Sigmoid colon (tissue), 7 donors: ENCODE measurements at places on chromosomes 3 and 15.

DNA sequence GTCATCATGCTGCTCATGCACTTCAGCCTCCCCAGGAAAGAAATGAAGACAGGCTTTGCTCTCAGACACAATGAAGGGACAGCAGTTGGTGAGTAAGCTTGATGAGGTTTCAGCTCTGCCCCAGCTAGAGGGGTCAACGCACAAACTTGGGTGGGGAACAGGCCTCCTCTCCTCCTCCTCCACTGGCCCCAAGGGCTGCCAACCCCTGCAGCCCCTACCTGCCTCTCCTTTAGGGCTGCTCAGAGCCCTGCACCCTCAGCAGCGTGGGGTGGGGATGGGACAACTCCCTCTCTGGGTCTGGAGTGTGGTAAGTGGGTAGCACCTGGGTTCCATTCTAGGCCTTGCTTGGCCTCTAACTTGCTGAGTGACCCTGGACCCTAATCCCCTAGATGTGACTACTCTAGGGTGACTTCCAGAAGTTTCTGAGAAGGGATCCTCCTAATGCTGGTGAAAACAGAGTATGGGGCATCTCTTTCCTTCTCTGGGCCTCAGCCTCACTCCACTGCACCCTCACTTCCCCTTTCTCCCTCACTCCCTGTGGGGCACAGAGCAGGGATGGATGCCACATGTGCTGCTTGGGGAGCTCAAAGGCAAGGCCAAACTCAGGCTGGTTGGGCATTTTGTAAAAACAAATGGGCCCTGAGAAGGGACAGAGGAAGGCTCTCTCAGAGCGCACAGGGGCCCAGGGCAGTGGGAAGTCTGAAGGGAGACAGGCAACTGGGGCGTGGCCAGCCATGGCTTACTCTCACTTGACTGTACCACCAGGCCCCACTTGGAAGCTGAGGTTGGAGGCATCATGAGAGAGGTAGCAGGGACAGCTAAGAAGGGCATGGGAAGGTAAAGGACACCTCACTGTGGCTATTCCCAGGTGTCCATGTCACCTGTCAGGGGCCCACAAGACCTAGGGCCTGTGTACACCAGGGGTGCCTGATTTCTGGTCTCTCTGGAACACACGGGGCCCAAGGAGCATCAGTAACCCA, 64.0 kb downstream of the SYNM start:
- no peak for DNase-seq

DNA sequence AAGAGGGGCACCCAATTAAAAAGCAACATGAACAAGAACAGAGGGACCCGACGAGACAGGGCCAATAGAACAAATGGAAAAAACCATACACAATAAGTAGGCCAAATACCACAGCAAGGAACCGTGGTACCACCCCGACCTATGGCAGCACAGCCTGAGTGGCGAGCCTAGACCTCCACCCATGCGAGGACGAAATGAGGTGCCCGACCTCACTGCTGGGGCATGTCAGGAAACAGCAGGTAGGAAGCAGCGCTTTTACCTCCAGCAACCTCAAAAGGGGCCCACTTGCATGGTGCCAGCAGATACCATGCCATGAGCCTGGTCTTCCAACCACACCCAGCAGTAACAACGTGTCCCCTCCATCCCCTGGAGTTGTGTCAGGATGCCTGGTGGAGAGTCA, 77.9 kb downstream of the PCSK6 start:
- no peak for DNase-seq

- no peak for DNase-seq
Measured at GRCh38 chr3:193865339-193865738, 270.6 kb upstream of the HES1 start.

DNA sequence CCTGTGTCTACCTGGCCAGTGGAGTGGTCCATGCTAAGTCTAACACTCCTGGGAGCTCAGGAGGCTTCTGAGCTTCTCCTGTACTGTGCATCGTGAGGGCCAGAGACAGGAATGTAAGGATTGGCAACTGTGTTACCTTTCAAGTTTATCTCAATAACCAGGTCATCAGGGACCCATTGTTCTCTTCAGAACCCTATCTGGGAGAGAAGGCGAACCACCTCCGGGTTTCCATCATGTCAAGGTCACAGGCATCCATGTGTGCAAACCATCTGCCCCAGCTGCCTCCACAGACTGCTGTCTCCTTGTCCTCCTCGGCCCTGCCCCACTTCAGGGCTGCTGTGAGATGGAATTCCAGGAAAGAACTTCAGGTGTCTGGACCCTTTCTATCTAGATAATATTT, 5.9 kb downstream of the ANKRD63 start:
- no peak for DNase-seq

GRCh38 chr15:64917211-64917610, 5.5 kb downstream of the ANKDD1A start:
- no peak for DNase-seq

DNA sequence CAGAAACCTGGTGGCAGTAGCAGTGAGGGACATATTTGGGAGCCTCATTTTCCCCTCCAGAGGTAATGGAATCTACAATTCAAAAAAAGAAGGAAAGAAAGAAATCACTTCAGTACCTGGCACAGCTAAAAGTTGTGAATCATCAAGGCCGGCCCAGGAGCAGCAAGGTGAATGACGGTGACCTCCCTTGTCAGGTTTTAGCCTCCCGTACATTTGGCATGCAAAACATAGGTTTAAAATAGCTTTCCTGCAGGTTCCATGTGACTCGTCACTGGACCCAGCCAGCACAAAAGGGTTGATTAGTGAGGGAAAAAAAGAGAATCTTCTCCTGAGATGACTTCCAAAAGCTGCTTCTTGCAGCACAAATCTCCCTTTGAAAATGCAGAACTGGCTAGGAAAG, 394.2 kb downstream of the LSAMP start:
- DNase-seq = no peak

- peak; percentile 70 for DNase-seq
Measured at GRCh38 chr3:24288496-24289236, 206.0 kb downstream of the THRB start.

DNA sequence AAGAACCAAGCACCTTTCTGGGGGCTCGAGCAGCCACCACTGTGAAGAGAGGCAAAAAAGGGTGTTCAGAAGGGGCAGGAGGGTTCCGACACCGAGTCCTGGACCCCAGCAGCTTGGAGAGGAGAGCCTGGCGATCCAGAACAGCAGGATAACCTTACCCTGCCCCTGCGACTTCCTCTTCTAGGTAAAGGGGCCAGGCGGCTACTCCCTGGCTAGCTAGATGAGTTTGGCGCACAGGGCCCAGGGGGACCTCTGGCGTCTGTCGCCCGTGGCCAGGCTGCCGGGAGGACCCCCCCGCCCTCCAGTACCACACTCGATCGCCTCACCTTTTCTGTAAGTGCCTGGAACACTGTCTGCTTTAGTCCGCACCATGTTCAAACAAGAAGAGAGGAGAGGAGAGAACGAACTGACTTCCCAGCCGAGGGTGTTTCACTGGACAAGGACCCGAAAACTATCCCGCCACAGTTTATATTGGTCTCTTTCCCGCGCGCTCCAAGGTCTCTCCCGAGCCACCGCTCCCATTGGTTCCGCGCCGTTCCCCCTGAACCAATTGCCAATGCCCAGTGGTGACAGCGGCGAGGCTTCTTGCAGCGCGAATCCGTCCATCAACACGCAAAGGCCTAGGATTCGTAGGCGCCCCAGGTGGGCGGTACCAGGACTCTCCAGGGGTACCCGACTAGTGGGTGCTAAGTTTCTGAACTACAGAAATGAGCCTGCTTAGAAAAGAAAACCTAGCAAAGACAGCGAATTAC, at the start of gene PCLAF:
PCLAF (minus strand) TSS at position 442 of the 752 bp plus-strand sequence; CDS start at position 372, 70 bp downstream.
- peak; percentile 97 for DNase-seq

DNA sequence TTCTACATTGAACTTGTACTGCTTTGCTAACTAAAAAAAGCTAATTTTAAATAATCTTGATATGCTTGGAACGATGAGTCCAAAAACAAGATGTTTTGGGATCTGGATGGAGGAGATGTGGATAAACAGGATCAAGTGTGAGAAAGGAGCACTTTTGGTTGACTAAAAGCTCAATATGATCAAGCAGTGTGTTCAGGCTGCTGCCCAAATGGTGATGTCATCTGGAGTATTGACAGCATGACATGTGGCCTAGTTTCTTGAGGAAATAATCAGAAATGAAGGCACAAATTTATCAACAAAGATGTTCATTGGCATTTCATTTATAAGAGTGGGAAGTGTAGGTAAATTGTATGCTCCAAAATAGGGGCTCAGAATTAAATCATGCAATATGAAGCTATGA, 161.2 kb downstream of the SOX2 start:
- no peak for DNase-seq

GRCh38 chr3:82012775-82013174, 251.3 kb upstream of the GBE1 start:
- no peak for DNase-seq

GRCh38 chr3:31349001-31349748, 183.6 kb upstream of the STT3B start:
- DNase-seq = no peak
